ENCODE measurements at places on chromosomes 6 and 20.

DNA sequence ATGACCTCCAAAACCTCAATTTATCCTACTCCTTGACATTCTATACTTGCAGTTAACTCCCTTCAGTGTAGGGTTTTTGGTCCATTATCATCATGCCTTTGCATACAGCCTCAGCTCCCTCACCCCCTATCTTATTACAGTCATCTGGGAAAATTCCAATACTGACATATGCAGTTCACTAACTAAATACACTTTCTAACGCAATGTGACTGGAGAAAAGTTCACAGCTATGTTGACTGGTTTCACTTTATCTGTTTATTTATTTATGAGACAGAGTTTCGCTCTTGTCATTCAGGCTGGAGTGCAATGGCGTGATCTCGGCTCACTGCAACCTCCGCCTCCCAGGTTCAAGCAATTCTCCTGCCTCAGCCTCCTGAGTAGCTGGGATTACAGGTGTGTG is 64.9 kb downstream of the CRYBG1 start:
- DNase-seq, result no peak

- no peak for DNase-seq
These were observed 51.4 kb downstream of the ZBTB9 start for GRCh38 chr6:33505548-33506370.

GRCh38 chr6:18488004-18488403 is 100.9 kb downstream of the RNF144B start:
- DNase-seq, result peak; percentile 30

DNA sequence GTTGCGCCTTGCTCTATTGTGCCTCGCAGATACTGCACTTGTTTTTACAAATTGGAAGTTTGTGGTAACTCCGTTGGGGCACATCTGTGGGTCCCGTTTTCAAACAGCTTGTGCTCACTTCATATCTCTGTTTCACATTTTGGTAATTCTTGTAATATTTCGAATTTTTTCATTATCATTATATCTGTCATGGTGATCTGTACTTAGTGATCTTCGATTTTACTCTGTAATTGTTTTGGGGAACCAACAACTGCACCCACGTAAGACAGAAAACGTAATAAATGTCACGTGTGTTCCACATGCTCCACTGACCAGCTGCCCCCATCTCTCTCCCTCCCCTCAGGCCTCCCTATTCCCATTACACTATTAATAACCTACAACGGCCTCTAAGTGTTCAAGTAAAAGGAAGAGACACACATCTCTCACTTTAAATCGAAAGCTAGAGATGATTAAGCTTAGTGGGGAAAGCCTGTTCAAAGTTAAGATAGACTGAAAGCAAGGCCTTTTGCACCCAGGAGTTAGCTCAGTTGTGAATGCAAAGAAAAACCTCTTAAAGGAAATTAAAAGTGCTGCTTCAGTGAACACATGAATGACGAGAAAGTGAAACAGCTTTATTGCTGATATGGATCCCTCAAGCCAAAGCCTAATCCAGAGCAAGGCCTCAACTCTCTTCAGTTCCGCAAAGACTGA is 26.9 kb downstream of the TTLL2 start:
- no peak for DNase-seq

- DNase-seq, result no peak
These were observed 43.5 kb downstream of the PANK2 start for GRCh38 chr20:3932681-3933080.

DNA sequence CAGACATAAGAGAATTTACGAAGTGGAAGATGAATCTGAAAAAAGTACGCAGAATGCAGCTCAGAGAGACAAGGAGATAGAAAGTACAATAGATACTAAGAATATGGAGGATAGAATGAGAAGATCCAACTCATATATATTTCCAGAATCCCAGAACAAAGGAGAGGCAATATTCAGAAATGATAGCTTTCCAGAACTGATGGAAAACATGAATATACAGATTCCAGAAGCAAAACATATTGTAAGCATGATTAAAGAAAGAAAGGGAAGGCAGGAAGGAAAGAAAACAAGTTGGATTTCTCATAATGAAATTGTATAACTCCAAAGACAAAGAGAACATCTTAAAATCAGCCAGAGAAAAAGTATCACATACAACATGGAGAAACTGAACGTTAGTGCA is 22.9 kb downstream of the GFRA4 start:
- no peak for DNase-seq

DNA sequence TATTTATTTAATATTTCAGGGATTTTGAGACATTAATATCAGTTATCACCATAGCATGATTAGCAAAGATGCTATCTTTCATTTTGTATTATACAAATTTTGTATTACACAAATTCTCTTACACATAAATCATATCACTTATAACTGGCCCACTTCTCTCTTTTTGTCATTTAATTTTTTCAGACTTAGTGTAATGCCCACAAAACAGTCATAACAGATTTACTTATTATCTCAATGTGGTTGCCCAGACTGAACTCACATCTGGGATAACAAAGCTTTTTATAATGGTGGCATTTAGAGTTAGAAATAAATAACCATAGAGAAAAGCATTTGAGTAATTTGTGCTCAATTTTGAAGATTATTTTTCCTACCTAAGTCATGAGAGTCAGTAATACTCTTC is 148.3 kb downstream of the TFAP2B start:
- DNase-seq, result no peak

DNA sequence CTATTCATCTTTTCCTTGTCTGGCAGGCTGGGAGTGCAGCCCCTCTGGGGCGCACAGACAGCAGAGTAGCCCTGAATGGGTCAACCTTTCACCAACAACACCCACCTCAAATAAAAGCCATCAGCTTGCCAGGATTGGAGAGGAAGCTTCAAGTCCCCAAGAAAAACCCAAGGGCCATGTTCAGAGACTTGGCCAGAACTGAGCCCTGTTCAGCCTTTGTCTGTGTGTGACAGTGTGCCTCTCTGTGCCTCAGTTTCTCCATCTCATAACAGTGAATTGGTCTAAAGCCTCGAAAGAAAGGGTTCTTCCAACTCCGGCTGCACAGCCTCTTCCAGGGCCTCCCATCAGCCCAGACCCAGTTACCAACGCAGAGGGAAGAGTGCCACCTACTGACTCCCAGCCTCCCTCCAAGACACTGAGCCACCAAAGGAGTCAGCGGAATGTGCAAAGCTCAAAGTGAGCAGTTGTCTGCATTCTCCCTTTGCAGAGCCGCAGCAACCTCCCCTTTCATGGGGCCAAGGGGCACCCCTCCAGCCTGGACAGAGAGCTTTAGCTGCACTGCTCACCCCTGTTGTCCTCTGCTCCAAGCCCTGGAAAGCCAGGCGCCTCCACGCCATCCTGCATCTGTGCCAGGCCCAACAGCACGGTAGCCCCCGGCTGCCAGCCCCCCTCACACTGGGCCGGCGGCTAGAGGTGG is 82.7 kb upstream of the TOP1 start:
- peak; percentile 63 for DNase-seq

Data from epithelial cell of esophagus (primary cell).